CD4-positive, alpha-beta T cell treated with Interleukin-17A for 1 hour (primary cell): ENCODE measurements at places on chromosomes 7 and 10.

DNA sequence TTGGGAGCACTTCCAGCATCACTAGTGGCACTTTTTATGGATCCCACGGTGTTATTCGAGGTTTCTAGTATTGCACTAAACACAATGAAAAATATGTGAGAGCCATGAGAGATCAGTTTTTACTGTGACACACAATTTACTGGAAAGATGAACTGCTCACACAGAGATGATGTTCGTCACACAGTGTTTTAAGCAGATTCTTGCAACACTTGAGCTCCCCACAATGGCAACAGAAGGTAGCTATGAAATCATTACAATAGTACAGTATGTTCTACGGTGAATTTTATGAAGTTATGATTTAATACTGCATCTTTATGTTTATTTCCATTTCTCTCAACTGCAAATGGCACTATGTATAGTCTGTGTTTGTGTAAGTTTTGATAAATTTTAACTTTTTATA, 27.4 kb upstream of the ENTPD1 start:
- no peak for DNase-seq

DNA sequence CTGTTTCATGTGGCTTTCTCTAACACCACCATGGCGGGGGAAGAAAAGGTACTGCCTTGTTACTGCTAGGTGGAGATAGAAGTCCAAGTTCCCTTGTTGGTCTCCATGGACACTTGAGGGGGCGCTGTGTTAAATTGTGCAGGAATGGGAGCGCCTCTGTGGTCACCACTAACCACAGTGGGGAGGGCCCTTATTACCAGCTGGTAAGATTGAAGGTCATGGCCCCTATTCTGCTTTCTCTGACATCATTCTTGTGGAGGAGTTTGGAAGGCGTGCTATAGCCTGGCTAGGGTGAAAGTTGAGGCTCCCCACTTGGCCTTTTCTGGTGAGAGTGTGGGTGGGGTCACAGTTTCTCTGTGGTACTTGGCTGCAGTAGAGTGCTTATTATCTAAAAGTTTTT, 14.9 kb upstream of the MXI1 start:
- DNase-seq, result peak; percentile 21

- no peak for DNase-seq
These were observed 65.9 kb downstream of the PAX2 start for GRCh38 chr10:100811261-100811660.

- no peak for DNase-seq
These were observed 1.8 kb downstream of the HOXA10 start for GRCh38 chr7:27172315-27172774.

- DNase-seq, result peak; percentile 75
These were observed 1.9 kb downstream of the FOXK1 start for GRCh38 chr7:4683884-4684565.

- no peak for DNase-seq
These were observed 3.8 kb downstream of the WDR91 start for GRCh38 chr7:135207406-135208101.
